GM20000 (cell line): ENCODE measurements at places on chromosomes 13 and 19.

- no peak for DNase-seq
Measured at GRCh38 chr19:8305798-8306197, 2.4 kb downstream of the CD320 start.

GRCh38 chr19:8254286-8255001, 45.3 kb downstream of the CERS4 start:
- no peak for DNase-seq

DNA sequence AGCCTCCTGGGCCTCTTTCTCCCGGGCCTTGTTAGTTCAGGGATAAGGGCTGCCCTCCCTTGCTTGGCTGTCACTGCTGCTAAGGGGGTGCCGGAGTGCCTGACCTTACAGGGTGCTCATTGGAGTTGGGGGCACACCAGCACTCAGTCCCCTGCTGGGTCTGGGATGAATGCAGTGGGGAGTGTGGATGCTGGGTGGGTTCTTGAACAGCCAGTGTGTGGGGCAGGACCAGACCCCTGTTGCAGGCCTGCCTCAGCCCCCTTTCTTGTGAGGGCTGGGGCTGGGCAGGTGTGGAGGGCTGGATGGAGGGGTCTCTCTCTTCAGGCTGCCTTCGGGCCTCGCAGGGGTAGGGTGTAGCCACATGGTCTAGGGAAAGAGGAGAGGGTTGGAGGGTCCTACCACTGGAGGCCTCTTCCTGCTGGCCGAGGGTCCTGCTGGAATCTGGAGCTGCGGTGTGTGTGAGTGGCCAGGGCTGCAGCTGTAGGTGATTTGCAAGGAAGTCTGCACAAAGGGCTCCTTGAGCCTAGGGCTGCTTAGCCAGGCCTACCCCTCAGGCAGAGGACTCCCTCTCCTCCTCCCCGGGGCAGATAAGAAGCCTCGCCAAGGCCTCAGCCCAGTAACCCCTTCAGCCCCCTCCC, 3.2 kb downstream of the CEBPA start:
- DNase-seq, result no peak

DNA sequence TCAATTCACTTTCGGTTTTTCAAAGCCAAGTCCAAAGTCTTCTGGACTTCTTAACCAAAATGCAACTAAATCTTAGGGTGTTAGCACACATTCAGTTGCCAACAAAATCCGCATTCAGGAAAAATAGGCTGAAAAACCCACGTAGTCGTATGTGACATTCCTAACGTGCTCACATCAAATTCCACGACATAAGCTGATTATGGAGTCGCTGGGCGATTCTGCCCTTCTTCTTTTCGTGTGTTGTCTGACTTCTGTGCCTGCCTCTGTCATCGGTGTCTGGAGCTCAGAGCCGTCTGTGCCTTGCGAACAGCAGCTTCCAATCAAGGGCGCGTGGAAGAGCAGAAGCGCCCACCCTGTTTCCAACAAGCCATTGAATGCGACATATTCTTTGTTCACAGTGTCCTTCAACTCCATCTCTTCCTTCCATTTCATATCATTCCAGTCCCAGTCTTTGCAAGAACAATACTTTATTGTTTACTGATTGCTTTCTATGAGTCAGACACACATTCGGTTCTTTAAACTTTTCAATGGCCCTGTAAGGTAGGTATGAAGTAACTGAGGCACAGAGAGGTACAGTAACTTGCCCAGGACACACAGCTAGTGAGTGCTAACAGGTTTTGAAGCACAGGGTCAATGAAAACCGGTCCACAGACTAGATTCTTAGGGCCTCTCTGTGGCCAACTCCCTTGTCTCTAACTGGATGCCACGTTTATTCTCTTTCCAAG, 8.2 kb upstream of the ZNF507 start:
- no peak for DNase-seq

DNA sequence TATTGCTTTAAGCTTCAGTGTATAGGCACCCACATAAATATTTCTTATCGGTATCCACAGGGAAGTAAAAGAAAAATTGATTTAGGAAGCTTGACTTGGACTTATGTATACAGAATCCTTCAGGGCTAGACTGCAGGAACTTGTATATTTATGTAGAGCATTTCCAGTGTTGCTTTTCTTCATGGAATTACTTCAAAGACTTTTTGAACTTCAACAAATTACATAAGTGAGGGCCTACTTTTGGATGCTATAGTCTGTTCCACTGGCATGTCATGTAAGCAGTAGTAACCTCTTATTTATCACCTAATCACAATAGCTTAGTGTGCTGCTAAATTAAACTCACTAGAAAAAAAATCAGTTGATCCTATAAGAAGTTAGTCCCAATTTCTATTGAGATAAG, 557.9 kb upstream of the SLITRK6 start:
- DNase-seq, result no peak

GRCh38 chr13:23731709-23732108, 157.5 kb downstream of the MIPEP start:
- no peak for DNase-seq

- peak; percentile 58 for DNase-seq
Measured at GRCh38 chr13:110525328-110526319, 35.9 kb downstream of the RAB20 start.

GRCh38 chr19:33064792-33065550, at the start of gene RHPN2:
Gene RHPN2, minus strand, starts transcription at chr19:33064888. Its CDS starts 36 bp downstream, at chr19:33064852.
- DNase-seq, result peak; percentile 97

GRCh38 chr19:47661611-47662010, 51.6 kb upstream of the EHD2 start:
- DNase-seq, result no peak

DNA sequence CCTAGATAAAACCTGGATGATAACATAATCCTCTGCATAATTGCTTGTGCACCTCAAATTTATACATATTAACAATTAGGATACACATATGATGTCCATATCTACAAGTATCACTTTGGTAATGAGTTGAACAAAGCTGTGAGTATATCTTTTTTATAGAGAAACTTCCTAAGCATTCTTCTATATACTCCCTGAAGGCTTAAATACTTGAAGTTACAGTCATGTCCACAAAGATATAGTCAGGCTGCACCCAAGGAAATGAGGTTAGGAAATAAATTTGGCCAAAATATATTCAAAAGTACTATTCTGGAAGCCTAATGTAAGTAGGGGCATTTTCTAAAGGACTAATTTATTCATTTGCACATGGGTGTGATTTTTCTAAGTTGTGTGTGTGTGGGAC, 761.5 kb downstream of the PCDH9 start:
- DNase-seq, result no peak

DNA sequence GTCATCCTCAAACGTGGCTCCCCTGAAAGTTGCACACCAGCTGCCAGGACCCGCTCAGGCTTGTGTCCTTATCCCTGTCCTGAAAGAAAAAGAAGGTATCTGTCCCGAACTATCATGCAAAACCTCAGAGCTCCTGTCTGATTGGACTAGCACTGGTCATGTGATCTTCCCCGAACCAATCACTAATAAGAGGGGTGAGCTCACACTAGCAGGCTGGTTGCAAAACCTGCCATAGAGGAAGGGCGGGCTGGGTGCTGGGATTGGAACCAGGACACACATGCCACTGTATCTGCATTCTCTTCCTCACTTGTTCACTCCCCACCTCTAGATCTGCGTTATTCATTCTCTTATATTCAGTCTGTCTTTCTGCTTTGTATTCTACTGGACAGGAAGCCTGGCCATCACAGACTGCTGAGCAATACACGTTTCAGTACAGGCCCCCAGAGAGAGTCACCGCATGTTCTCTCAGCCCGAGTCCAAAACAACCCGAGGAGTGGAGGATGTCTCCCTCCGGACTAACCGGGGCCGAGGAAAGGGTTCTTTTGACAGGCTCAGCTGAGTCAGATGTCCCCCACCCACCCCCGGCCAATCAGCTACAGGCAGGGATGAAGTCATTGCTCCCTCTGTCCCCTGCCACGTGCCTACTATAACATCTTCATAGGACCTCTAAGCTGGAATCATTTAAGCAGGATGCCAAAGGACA, 97.7 kb downstream of the SIPA1L3 start:
- peak; percentile 76 for DNase-seq

- DNase-seq, result peak; percentile 13
Measured at GRCh38 chr13:62119739-62120700, 704.4 kb upstream of the PCDH20 start.

DNA sequence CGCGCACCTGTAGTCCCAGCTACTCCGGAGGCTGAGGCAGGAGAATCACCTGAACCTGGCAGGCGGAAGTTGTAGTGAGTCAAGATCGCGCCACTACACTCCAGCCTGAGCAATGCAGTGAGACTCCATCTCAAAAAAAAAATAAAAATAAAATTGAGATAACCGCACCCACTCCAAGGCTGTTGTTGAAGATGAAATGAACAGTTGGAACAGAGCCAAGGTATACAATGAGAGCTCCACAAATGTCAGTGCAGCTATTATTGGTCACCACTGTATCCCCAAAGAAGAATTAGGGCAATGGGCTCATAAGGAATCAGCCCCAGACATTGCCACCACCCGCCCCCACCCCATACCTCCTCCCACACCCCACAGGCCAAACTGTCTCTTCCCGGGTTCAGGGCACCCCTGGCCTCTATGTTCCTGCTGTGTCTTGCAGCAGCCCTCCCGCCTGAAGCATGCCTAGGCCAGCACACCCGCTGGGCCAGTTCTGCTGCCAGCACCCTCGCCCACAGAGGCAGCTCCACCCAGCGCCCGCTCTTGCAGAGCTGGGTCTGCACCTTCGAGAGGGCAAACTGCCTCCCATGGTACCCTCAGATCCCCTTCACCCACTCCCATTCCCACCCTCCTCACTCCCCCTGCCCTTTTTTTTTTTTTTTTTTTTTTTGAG, 3.5 kb upstream of the S1PR5 start:
- no peak for DNase-seq

GRCh38 chr13:66312312-66313087, 917.6 kb downstream of the PCDH9 start:
- DNase-seq, result no peak

DNA sequence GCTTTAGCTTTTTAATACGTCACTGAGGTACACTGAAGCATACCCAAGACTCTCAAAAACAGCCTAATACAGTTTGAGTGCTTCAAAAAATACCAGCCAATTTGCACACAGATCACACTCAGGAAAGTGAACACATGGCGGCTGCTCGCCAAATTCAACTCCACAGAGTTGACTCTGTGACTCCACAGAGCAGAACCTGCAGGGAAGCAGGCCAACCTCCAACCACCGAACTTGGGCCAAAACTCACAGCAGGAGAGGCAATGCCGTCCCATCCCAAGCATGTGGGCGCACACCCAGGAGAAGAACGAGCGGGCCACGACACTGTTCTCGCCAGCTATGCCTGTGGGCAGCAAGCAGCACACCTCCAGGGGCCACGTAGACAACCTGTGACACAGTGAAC, 21.1 kb downstream of the ELL start:
- DNase-seq, result no peak

GRCh38 chr19:48833977-48834376, 2.3 kb downstream of the HSD17B14 start:
- no peak for DNase-seq

GRCh38 chr19:52936954-52937325, 13.7 kb upstream of the ZNF888 start:
- no peak for DNase-seq

DNA sequence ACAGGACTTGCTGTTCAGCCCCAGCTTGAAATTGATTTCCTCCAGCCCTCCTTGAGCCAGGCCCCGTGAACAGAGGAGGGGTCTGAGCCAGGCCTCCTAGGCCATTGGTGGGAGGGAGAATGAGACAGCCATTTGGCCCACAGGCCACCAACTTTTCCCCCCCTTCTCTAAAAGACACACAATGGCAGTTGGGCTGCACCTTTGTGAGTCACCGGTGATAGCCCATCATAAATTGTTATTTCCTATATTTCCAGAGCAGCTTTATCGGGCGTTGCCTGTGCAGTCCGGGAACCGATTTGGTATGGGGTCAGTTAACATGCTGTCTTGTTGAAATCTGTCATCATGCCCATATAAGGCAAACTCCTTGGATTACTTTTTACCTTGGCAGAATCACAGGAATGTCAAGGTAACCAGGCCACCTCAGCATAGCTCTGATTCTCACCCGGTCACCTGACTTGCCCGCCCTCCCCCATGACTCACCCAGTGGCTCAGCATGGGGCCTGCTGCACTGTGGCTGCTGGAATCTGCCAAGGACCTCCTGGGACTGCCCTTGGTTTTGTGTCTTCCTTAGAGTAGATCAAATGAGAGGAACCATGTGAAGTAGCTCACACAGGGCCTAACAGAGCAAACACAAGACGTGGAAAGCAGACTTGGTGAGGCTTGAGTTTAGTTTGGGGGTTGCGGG, 36.1 kb downstream of the ACTN4 start:
- DNase-seq, result no peak

GRCh38 chr19:12638611-12639182, 27.8 kb downstream of the MAN2B1 start:
- DNase-seq, result no peak

DNA sequence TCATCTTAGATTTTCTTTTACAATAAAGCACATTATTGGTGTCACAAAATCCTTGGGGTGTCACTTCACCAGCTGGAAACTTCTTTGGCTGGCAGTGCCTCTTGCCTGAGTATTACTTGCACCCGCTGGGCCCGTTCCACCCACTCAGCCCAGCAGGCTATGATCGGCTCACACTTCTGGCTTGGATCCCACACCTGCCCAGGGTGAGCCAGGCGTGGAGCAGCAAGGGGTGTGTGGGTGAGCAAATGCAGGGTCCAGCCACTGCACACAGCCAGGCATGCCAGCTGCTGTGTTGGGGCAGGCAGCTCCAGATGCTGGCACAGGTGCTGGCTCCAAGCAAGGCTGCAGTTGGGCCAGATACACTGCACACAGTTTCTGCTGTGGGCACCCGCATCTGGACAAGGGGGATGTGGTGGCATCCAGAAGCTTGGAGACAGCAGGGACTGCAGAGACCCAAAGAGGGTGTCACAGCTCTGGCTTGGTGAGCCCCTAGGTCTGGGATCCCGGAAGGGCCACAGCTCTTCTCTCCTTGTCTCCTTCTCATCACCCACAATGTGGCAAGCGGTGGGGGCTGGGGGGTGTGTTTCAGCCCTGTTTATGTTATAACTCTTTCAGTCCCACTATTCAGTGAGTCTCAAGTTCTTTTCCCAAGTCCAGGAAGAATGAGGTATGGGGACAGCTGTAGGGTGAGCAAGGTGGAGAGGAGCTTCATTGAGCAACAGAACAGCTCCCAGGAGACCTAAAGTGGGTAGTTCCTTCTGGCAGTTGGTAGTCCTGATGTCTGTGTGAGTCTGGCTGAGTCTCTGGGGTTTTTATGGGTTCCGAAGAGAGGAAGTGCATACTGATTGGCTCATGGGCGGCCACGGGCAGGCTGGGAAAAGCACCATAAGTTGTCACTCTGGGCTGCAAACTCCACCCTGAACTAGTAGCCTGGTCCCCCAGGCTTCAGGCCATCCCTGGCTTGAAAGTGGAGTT, 25.3 kb upstream of the TBC1D4 start:
- DNase-seq, result no peak

DNA sequence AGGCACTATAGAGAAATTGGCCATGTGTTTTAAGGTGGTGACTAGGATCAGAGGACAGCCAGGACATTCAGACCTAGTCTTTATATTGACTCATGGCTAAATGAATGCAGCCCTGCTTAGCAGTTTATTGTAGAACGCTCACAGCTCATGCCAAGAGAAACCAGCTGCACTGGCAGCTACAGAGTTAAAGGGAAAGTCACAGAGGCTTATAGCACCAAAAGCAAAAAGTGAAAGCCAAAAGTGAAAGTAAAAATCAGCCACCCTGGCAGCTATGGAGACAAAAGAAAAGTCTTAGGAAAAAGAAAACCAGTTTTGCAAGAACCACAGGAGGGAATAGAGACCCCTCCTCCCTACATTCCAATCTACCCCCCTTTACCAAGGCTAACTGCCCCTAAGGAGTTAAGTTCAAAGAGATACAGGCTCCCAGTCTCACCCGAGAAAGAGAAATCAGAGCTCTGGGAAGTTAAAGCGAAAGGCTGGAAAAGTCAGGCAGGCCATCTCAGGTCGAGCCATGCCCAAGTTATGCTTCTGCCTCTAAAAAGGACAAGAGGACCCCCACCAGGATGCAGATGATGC, 99.0 kb downstream of the ZNF429 start:
- DNase-seq, result peak; percentile 55
